NCI-H187 treated with DMSO at 0.1 percent for 48 hours (cell line): ENCODE measurements at places on chromosomes 5 and 9.

DNA sequence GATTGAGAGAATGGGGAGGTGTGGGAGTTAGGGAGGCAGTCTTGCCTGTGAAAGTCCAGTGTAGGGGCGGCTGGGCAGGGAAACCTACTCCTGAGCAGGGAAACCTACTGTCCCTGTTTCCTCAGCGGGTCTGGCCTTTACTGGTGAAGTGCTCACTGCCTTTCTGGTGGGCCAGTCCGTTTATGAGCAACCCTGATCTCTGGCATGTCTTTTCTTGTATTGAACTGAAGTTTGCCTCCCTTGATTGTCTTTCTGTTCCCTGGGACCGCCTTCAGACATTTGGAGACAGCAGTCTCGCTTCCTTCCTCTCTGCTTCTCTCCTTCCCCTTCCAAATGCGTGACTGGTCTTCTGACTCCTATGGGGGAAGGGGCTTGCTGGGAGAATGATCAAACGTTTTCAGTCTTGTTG is 2.9 kb downstream of the SNX18 start:
- DNase-seq = no peak

GRCh38 chr9:37053684-37054362 is 19.8 kb upstream of the PAX5 start:
- no peak for DNase-seq

DNA sequence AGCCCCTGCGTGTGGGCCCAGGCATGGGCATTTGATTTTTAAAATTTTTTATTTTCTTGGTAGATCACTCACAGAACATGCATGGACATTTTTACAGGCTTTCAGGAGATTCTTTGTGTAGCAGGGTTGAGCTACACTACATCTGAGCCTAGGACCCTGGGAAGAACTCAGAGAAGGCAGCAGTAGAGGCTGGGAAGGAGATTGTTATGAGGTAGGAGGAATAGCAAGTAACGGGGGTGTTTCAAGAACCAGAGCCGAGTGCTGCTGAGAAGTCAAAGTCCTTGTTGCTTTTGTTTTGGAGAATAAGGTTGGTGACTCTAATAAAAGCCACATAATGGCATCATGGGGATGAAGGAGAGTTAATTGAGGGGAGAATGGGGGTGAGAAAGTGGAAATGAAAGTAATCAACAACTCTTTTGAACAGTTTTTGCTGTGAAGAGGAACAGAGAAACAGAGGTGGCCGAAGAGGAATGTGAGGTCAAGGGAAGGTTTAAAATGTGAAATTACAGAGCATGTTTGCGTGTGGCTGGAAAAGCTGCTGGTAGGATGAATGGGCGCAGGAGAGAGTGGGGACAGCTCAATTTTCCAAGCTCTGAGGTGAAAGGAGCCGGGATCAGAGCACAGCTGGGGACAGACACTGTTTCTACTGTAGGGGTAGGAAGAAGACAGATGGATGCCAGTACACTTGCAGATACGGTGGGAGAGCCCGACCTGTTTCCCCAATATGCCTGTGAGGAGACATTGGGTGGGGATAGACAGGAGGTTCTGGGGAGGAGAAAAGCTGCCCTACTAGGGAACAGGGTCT is 4.7 kb upstream of the PDLIM7 start:
- DNase-seq = no peak

- no peak for DNase-seq
Measured at GRCh38 chr9:14029806-14030374, 284.1 kb downstream of the NFIB start.

- DNase-seq = no peak
Measured at GRCh38 chr9:88775037-88775471, 216.2 kb upstream of the S1PR3 start.

DNA sequence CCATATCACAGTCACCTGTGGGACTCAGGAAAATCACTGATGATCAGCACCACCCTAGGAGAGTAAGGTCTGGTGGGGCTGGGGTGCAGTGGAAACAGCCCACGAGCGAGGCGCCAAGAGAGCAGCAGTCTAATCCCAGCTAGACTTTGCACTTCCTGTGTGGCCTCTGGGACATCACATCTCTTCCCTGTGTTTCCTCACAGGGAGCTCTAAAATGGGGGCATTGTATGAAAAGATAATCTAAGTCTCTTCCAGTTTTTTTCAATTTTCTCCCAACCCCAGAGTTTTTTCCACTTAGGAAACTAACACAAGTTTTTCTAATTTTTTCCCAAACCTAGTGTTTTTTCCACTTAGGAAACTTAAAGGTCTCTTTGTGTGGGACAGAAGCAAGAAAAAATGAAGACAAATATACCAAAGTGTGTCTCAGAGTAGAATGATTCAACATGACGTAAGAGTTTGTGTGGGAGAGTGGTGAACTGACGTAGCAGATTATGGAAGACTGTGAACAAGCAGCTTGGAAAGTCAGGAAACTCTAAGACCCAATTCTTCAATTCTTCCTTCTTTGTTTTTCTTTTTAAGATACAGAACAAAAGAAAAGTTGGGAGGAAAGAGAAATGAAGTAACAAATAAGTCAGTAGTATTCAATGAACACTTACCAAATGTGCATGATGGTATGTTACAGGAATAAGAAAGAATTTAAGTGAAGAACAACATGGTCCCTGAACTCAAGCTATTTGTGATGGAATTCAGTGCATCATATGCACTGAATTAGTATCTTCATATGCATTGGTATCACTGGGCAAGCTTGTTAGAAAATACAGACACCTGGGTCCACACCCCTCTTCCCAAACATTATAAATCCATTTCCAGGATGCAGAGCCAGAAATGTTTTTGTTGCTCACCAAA is 51.3 kb downstream of the LHFPL2 start:
- DNase-seq = no peak
